Inflammatory macrophage (primary cell): ENCODE measurements at places on chromosomes 2 and 18.
A peak's percentile ranks its signal among the peaks of the same experiment; 100 is the strongest.

- no peak for DNase-seq
These were observed 116.1 kb upstream of the ZNF516 start for GRCh38 chr18:76610933-76611749.

DNA sequence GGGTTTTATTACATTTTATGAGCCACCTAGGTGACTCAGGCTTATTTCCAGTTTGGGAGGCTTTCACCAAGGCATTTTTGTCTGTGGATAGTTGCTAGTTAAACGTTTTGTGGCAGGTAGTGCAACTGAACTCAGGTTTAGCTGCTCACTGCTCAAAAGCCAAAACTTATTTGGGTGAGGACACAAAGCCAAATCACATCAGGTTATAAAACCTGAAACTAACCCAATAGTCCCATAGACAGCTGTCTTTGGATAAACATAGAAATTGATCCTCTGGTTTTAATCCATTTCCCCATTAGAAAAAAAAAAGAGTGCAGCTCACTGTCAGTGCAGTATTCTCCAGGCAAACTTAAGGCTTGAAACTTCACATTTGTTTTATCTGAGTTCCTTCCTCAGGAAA is 362.6 kb upstream of the TFPI start:
- no peak for DNase-seq

DNA sequence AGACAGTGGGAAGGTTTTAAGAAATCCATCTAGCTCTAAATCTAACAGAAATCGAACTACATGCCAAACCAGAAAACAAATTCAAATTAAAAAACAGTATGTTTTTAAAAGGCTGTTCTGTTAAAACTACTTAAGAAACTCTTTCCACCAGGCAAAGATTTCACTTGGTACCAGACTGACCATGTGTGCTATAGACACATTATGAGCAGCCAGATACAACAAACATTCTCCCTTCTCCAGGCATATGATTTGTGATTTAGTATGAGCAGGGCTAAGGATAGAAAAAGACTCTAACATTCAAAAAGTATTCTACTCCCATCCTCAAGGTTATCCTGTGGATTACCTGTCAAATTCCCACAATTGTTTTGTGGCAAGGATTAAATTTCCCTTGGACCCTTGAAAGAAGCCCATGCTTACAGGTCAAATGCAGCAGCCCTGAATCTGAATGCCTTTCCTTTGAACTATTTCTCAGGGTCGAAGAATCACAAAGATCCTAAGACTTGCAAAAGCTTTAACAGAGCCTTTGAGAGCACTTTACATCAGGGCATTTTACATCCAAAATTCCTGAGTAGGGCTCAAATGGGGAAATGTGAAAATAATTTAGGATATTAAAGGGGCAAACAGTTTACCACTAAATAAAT is 42.5 kb upstream of the TTC32 start:
- no peak for DNase-seq

DNA sequence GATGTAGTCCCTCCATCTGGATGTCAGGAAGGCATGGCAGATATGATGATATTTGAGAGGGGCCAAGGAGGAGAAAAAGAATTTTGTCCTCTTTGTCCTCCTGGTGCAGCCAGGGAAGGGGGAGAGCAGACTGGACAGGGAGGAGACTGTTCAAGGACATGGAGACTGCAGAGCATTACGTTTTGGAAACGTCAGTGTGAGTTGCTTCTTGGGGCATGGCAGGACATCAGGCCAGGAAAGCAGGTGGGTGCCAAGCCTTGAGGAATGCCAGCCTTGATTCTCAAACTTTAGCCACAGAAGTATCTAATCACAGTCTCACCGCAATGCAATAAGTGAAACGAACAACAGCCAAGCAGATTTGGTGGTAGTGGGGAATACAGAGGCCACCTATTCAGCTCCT is 66.2 kb downstream of the BMP10 start:
- DNase-seq, result no peak

DNA sequence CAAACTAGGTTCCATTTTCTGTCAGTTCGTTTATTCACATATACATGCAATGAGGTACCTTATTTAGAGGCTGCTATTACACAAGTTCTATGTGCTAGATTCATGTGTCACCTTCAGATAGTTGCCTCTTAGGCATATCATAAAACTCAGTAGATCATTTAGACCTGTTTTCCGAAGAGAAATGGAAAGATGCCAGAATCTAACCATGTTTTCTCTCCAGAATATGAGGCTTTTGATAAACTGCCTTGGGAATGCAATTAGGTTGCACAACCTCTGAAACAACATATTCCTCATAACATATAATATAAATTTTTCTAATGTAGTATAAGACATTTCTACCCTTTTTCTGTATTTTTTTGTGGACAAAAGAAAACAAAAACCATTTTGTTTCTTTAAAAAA is 108.1 kb downstream of the PRPF40A start:
- DNase-seq, result no peak

DNA sequence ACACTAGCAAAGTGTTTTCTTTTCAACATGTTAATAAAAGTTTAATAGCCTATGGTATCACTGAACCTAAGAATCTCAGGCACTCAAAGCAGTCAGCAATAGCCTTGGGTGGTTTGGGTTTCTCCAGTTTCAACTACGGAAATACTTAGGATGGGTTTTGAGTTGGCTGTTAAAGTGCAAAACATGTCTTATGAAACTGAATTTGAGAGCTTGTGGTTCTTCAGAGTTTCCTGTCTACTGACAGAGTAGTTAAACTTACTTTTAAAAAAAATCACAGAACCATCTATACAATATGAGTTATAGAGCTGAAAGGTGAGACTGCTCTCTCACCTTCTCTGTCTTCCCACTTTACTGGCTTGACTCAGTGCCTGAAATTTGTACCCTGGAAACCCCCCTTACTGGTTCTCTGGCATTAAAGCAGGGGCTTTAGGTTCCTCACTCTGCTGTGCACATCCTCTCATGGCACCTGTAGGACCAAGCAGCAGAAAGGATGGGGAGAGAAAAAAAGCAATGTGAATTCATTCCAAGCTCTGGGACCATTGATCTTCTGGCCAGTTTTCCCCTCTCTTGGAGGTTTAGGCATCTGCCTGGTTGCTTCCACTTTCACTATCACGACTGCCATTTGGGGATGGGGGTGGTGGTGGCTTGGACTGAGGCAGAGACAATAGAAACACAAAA is 18.1 kb downstream of the CCDC141 start:
- DNase-seq, result no peak

- DNase-seq, result no peak
These were observed 33.2 kb downstream of the ZNF892 start for GRCh38 chr2:95240556-95240955.

DNA sequence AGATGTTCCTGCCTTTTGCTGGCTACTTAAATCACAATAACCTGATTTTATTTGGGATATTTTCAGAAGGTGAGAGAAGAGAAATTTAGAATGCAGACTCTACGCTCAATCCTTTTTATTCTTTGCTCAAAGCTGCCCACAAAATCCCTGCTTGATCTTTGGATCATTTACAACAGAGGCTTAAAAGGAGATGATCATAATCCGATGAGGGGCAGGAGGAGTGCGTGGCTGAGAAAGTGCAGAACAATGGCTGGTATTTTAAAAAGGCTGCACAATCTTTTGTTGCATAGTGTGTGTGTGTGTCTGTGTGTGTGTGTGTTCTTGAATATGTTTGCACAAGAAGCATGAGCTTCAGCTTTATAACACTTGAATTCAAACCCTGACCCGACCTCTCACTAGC is 256.3 kb upstream of the MYT1L start:
- DNase-seq, result no peak

DNA sequence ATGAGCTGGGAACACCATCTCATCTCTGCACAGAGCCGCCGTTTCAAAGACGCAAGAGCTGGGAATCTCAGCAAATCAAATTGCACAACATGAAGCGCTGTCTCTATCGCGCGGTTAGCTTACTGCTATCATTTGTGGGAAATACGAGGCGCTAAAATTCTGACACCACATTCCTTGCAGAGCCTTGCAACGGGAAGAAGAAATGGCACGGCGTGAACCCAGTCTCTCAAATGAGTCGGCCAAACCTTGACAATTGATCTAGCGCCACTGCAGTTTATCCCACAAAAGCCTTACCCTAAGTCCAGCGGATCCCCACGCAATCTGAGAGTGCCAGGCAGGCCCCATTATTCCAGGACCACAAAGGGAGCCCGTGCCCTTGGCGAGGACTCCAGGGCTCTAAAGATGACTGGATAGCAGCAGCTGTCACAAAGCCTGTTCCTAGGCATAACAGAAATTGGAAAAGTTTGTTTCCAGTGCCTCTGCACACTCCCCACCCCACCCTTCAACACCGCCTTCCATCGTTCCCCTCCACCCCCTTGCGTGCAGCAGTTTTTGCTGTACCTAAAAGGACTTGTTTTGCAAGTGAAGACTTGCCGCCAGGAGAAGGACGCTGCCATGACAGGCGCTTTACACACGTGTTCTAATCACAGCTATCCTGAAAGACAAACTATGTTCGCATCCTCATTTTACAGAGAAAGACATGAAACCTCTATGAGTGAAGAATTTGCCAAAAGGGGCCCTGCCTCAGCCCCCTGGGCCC is 252.4 kb downstream of the EIPR1 start:
- no peak for DNase-seq

- no peak for DNase-seq
These were observed 54.1 kb upstream of the ACYP2 start for GRCh38 chr2:54061272-54061671.

- DNase-seq, result no peak
These were observed 8.2 kb upstream of the GBX2 start for GRCh38 chr2:236176417-236176816.

DNA sequence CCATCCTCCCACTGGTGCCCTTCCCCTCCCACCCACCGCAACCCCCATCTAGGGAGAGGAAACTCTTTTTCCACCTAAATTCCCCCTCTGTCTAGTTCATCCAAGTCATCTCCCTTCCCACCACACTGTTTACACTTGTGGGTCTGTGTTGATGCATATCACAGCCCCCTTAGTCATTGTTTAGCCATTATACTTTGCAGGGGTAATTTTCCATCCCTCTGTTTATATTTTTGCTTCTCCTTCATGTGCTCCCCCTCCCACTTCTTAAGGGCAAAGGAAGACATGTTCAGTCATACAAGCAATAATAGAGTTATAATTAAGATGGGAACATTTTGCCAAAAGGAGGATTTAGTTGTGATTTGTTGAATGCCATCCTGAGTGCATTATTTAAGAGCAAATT is 187.8 kb upstream of the TNP1 start:
- DNase-seq, result no peak

DNA sequence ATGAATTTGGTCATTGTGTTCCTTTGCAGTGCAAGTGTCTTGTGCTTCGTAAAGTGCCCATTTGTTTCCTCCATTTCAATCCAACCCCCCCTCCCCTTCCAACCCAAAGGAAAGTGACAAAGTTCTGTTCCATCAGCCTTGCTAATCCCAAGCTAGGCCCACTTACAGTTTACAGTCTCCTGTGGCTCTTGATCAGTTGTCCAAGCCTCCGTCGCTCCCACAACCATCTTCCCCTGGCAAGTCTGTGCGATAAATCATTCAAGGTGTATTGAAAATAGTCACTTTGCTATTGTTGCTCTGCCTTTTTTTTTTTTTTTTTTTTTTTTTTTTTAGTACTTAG is 6.5 kb downstream of the POU3F3 start:
- no peak for DNase-seq

DNA sequence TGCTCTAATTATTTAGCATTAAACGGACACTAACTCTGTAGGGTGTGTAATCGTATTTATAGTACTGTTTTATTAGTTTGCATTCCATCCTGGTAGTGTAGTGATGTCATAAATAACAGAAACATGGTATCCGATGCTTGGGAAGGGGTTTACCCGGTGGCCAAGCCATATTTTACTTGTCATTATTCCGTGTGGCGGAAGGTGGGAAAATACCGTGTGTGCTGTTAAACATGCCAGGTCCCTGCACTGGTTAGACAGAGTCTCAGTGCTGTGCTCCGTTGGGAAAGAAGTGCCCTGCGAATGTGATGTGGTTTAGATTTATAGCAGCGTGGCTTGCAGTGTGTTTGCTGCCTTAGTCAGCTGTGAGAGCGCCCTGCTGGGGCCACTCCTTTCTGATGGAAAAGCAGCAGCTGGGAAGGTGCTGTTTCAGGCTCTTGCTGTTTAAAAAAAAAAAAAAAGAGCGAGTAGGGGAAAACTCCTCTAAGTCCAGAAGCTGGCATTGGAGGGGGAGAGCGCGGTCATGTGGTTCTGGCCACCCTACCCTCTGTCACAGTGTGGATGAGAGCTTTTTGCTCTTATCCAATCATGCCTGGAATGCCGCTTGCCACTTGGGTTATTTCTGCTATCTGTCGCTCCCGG is 211.0 kb downstream of the NEDD4L start:
- no peak for DNase-seq

- peak; percentile 79 for DNase-seq
These were observed 423.3 kb downstream of the LPIN1 start for GRCh38 chr2:12169721-12170120.

DNA sequence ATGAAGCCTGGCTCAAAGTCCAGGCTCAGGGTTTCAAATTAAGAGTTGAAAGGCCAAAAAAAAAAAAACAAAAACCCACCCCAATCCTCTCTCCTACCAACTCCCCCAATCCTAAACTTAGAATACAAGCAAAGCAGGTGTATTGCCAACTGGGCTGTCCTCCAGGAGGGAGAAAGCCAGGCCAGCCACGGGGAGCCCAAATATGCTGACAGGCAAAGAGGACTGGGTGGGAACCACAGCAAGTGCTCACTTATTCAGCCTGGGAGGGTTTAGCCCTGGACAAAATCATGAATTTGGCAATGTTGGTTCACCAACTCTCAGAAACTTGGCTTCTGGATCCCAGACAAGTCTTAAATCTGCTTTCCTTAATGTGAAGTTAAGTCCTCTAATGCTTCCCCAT is 36.5 kb downstream of the GKN2 start:
- no peak for DNase-seq

- no peak for DNase-seq
These were observed 439.7 kb upstream of the FANCL start for GRCh38 chr2:58680755-58681310.

GRCh38 chr2:234596696-234597575 is 100.1 kb upstream of the ARL4C start:
- no peak for DNase-seq

DNA sequence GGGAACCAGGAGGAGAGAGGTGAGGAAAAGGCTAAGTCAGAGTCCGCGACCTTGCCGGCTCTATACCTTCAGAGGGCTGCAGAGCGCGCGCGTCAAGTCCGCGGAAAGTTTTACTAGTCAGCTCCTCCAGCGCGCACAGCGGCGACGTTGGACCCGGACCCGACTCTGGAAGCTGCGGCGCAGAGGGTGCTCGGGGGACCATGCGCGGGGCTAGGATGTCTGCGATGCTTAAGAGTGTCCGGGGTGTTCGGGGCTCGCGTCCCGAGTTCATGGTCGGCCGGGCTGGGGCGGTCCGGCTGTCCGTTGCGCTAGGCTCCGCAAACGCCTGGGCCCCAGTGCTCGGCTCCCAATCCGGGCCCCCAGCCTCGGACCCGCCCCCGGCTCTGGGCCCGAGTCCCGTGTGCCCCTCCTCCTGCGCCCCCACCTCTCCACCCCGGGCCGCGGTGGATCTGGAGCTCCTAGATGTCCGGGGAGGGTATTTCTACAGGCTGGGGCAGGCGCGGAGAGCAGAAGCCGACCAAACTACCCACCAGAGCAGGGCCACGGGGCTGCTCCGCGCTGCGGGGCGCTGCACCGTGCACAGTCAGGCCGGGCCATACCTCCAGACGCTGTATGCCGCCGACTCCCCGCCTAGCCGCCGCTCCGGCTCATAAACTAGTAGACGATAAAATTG is at the start of gene LBX2:
LBX2 (minus strand) TSS at position 337 of the 673 bp plus-strand sequence; CDS start at position 271, 66 bp downstream.
- no peak for DNase-seq
